ENCODE measurements at places on chromosomes 7 and 10. TPM values are rescaled to one million over a fixed set of nuclear protein-coding genes. Genes with fewer than 3 reads are reported as not detected.

- DNase-seq: no peak
Observed at GRCh38 chr10:132420981-132421846, 24.2 kb downstream of the PWWP2B start.

FAM204A gene
- total RNA-seq: 64.3 TPM

GRCh38 chr10:110711382-110711781, 67.2 kb downstream of the RBM20 start:
- DNase-seq: no peak

- no peak for DNase-seq
Observed at GRCh38 chr10:131726967-131727366, 173.8 kb upstream of the PPP2R2D start.

- no peak for DNase-seq
Observed at GRCh38 chr7:150979713-150980390, 1.7 kb upstream of the KCNH2 start.

TMEM196 gene
- total RNA-seq: not detected

GRCh38 chr7:584122-584465, 64.4 kb upstream of the PDGFA start:
- DNase-seq: peak; percentile 95

Data from naive thymus-derived CD4-positive, alpha-beta T cell (primary cell).